ENCODE measurements at places on chromosomes 5 and 9. TPM values are rescaled to one million over a fixed set of nuclear protein-coding genes. Genes with fewer than 3 reads are reported as not detected.

Gene SCGB3A1
- polyA plus RNA-seq, result not detected

Gene FCN2
- not detected for polyA plus RNA-seq

Gene HAPLN1
- 0.39 TPM for polyA plus RNA-seq

Gene ZDHHC11B
- not detected for polyA plus RNA-seq

DNA sequence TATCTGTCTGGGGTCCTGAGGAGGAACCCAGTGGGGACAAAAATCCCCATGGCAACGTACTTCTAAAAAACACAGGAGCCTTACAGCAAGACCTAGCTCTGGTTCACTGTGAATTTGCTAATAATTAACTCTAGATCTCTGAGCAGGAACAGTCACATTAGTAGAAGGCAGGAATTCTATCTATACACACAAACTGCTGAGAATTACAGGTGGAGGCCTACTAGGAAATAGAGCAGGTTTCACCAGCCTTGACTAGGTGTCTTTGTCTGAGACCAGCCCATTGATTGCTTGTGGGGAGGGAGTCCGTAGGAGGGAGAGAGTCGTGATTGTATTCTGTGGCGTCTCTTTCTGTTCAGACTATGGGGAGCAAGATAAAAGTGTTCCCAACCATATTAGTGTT is 44.8 kb downstream of the PRLR start:
- no peak for DNase-seq

DNA sequence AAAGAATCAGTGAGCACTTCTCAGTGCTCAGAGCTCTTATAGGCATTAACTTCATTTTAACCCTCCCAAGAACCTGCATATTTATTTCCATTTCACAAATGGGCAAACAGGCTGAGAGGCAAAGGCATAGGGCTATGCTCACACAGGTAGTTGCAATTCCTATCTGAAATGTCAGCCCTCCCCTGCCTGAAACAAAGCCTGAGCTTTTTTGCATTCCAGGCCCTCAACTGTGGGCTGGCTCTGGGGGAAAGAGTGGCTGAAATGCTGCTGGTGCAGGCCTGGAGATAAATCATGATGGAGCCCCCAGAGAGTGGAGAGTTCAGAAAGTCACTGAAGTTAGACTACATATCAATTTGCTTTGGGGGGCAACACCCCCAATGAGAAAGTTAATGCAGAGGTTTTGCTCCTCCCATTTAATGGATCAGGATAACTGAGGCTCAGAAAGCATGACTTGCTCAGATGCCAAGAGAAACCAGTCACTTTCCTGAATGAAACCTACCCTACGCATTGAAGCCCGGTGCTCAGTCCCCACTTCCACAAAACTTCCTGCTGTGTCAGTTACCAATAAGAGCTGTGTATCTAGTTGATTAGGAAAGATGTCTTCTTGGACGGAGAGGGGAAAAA is 5.6 kb downstream of the DRD1 start:
- no peak for DNase-seq

GRCh38 chr5:59267033-59267432 is 626.5 kb downstream of the PDE4D start:
- no peak for DNase-seq

- peak; percentile 86 for DNase-seq
These were observed 82.5 kb upstream of the ZBTB43 start for GRCh38 chr9:126722252-126722921.

- DNase-seq, result no peak
These were observed 127.8 kb upstream of the GPR151 start for GRCh38 chr5:146643776-146644175.

GRCh38 chr9:89600831-89601230 is 4.0 kb upstream of the GADD45G start:
- DNase-seq, result no peak

DNA sequence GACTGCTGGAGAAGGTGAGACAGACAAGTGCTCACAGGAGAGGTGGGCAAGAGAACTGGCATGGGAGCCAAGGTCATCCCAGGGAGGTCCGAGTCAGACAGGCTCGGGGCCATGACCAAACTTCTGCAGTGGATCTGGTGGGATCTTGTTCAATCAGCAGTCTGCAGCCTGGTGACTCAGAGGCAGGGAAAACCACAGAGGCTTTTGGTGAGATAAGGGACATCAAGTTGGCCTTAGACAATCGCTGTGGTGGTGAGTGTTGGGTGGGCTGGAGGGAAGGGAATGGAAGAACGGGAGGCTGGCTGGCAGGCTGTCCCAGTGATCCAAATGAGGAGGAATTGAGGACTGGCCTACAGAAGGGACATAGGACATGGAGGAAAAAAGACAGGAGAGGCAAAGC is 123.8 kb downstream of the TMEM174 start:
- DNase-seq, result no peak

- no peak for DNase-seq
These were observed 964.9 kb downstream of the MAT2B start for GRCh38 chr5:164470312-164470711.

GRCh38 chr5:4130819-4131218 is 535.2 kb downstream of the IRX1 start:
- DNase-seq, result no peak

DNA sequence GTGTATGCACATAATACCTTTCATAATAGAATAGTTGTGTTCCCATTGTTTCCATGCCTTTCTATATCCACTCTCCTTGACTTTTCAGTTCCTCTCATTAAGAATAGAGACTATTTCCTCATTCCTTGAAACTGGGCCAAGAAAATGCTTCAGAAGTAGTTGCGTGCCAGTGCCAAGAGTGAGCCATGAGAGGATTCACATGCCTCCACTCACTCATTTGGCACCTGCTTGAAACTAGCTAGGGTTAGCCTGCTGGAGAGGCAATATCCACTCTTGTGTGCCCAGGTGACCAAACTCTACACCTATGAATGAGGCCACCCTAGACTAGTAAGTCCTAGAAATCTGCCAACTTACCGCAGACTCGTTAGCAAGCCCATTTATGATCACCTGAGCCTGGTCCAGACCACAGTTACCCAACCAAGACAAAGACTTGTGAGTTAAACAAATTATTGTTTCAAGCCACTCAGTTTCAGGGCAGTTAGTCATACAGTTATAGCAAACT is 276.3 kb downstream of the EPB41L4A start:
- DNase-seq, result no peak

GRCh38 chr5:103119070-103119764 is 721 bp downstream of the GIN1 start:
- peak; percentile 1 for DNase-seq

DNA sequence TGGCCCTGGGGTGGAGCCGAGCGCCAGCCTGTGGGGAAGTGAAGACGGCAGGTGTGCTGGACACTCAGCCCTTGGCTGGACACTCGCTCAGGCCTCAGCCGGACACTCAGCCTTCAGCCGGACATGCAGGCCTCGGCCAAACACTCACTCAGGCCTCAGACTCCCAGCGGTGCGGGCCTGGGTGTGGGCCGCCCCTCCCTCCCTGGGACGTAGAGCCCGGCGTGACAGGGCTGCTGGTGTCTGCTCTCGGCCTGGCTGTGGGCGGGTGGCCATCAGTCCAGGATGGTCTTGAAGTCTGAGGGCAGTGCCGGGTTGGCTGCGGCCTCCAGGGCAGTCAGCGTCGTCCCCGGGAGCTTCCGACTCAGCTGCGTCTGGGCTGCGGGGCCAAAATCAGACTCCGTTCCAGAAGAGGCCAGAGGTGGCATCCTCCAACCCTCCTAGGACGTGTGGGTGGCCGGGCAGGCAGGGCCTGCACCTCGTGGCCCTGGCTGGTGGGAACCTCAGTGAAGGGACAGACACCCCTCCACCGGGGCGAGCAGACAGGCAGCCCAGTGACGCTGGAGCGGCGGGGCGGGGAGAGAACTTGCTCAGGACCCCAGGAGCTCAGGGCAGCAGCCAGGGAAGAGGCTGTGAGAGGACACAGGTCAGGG is 28.4 kb downstream of the SLC6A18 start:
- DNase-seq, result no peak
